Nephron progenitor cell (in vitro differentiated cells): ENCODE measurements at places on chromosomes 7 and 10.

GRCh38 chr10:130062976-130063375, 47.7 kb downstream of the C10orf143 start:
- DNase-seq, result no peak

DNA sequence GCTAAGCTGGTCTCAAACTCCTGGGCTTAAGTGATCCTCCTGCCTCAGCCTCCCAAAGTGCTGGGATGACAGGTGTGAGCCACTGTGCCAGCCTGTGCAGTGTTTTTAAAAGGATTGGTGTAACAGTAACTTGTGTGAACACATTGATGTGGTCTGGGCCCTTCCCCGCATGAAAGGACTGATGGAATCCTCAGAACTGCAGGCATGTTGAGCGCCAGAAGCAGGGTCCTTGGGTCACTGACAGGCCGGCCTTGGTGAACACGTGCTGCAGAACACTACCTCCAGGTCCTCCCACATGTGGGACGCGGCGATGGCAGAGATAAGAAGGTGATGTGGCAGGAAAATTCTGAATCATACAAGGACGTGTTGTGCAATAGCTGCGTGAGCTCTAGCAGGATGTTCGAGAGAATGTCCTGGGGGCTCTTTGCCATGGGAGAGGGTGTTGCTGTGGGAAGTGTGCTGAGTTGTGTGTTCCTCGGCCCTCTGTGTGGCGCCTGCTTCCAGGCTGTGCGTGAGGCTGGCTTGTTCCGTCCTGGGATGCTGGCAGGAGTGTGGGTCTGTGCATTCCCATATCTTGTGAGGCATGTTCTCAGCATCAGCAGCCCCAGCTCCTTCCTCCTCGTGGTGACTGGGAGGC, 68.2 kb downstream of the DNAJB6 start:
- DNase-seq, result no peak

DNA sequence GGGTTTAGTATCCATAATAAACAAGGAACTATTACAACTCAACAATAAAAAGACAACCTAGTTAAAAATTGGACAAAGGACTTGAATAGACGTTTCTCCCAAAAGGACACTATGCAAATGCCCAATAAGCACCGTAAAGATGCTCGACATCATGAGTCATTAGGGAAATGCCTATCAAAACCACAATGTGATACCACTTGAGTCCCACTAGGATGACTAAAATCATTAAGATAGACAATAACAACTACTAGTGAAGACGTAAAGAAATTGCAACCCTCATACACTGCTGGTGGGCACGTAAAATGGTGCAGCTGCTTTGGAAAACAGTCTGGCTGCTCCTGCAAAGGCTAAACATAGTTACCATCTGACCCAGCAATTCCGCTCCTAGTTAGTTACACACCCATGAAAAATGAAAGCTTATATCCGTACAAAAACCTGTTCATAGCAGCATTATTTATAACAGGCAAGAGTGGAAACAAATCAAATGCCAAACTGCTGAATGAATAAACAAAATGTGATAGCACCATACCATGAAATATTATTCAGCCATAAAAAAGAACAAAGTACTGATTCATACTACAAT, 17.3 kb downstream of the CCDC3 start:
- DNase-seq, result no peak

DNA sequence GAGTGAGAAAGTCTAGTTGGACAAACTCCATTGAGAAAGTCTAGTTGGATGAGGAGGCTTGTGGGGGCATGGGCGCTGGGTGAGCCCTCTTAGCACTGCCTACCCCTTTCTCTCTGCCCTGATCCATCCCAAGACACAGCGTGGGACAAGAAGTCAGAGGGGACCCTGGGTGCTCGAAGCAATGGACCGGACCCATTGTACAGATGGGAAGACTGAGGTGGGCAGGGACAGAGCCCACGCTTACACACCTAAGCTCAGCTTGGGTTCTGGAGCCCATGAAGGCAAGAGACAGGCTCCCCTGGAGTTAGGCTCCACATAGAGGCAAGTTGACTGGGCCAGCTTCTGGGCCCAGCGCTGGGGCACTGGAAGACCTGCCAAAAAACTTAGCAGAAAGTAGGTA, 126.8 kb upstream of the TNRC18 start:
- no peak for DNase-seq

GRCh38 chr7:79452495-79453265, 787 bp downstream of the MAGI2 start:
- peak; percentile 46 for DNase-seq

- peak; percentile 7 for DNase-seq
Observed at GRCh38 chr7:113828581-113828980, 90.2 kb downstream of the PPP1R3A start.

DNA sequence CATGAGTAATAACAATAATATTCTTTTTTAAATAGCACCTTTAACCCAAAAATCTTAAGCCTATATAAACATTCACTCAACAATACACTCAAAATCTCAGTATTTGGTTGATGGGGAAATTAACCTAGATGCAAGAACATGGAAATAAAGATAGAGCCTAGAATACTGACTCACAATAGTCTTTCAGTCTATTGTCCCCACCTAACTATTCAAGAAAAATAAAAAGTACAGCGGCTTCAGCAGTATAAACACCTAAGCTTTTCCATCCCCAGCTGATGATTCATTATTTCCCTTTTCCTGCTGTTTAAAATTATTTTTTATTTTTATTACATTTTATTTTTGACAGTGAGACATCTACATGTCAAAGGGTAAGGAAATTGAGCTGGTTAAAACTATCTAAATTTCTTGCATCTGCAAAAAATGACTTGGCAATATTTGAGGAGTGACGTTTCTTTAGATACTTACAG, 201.4 kb downstream of the FZD1 start:
- DNase-seq, result no peak

DNA sequence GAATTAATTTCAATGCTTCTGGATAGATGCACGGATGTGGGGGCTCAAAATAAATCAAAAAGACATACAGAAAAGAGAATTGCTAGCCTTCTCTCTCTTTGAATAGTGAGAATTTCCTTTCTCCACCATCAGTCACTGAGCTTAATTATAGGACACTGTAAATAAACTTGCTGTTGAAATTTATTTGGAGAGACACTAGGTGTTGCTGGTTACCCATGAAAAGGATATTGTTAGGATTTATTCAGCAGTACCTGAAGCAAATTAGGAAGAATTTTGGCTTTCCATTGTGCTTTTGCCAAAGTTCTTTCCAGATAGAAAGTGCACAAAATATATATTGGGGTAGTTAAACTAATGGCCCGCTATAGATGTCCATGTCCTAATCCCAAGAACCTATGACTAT, 27.6 kb downstream of the GCC1 start:
- no peak for DNase-seq

DNA sequence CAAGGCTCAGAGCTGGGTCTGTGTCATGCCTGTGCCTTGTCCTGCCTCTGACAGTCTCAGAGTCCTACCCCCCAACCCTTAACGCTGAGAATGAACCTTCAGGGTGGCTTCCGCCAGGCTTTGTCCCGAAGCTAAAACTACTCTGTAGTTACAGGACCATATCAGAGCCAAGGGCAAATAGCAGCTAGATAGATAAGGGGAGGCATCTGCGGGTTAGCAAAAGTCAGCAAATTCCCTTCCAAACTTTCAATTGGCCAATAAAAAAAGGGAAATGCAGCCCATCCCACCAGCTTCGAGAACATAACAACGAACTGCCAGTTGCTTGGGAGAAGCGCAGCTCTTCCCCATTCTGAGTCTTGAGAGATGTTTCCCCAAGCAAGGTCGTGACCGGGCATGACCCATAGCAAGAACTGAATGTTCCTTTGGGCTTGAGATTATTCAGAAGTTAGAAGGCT, 17.7 kb downstream of the CCL24 start:
- DNase-seq, result no peak

GRCh38 chr10:43683451-43684291, 35.0 kb upstream of the ZNF32 start:
- DNase-seq, result peak; percentile 26

- no peak for DNase-seq
Observed at GRCh38 chr10:60878224-60878623, 65.8 kb downstream of the RHOBTB1 start.

DNA sequence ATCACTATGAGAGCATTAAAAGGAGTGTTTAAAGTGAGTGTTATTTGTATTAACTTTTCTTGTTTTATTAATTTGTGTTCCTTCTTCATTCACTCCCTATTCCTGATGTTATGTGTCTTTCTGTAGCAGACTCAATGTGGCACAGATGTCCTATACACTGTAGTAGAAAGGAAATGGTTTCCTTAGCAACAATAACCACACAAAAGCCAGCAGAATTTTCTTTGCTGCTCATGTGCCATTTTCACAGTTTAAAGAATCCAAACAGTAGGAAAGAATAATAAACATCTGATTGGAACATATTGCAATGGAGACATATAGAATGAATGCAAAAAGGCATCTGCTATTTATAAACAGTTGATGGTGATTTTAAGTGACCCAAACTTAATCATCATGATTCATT, 763.6 kb downstream of the PHTF2 start:
- no peak for DNase-seq

DNA sequence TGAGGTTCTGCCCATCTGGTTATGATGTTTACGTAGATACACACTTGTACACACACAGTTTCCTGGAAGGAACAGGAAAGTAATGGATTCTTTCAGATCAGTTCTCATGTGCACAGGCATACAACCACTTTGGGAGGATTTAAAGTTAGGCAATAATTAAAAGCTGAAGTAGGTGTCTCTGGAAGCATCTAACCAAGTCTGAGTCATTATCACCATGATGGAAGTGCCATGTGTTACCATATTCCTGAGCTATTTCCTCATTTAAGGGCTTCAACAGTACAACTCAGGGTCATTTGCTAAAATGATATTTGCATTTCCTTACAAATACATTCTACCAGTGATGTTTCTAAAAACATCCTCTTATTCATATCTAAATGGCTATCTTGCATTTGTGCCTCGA, 41.4 kb upstream of the BET1 start:
- no peak for DNase-seq

DNA sequence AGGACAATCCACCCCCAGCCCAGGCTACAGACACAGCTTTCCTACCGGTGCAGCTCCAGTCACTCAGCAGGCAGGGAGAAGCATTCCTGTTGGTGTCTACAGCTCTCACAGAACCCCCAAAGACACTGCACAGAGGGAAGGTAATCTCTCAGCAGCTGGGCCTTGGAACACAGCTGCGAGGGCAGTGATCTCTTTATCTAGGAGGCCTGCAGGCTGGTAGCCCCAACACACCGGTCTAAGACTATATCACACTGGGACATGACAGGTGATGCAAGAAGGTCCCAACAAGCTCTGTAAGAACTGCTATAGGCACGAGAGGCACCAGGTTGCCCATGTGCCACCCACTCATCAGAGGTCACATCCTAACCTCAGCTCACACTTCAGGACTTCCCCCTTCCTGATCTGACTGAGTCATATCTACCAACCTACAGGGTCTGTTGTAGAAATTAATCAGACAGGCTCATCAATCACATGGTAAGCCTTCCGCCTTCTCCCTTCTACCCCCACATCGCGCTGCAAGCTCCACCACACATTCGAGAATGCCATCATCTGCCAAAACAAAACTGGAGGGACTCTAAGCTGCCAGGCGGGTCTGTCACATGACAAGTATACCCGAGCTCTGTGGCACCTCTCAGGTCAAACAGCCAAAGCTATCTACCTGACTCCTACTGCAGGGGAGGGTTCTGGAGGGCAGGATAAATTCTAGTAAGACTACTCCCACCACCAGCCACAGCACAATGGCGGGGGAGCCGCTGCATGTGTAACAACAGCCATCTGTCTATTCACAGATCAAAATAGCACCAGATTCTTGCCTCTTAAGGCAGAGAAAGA, 26.1 kb downstream of the FAM53B start:
- DNase-seq, result no peak

DNA sequence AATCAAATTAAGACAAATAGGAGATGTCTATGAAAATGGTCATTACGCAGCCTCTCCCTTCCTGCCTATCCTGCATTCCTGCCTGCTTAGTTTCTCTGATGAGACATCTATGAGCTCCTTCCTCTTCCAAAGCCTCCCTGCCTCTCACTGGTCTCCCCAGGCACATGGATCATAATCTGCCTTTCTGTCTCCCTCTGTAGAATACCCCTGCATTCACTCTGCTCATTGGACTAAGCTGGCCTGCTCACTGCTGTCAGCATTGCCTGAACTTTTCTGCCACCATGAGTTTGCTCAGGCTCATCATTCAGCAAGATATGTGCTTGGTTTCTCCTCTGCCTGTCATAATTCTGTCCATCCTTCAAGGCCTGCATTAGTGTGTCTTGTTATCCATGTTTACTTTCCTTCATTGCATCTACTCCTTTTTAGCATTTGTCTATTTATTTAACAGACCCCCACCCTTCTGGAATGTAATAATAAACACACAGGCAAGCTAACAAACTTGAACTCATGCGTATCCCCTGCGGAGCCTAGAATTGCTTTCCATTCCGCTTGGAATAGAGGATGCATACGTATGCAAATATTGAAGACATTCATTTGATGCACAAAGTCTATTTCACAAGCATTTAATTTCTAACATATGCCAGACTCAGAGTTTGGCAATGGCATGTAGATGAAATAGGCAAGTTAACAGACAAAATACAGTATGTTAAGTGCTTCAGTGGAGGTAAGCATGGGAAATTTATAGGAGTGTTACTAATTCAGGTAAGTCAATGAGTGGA, 88.3 kb downstream of the PTPRZ1 start:
- DNase-seq, result no peak

DNA sequence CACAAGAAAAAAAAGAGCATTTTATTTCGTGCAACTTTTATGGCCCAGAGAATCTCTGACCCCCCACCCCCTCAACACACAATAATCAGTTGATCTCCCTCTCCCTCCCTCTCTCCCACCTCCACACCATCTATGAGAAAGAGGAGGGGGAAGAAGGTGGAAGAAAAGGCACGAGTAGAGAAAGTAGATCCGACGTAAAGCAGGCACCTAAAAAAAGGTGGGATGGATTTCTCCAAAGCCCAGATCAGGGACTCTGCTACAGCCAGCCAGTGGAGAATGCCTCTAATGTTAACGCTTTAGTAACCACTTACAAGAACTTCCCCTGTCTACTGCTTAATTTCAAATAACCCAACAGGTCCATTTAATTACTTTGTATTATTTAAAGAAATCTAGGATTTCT, 24.4 kb downstream of the KMT2C start:
- no peak for DNase-seq

- DNase-seq, result peak; percentile 0
Observed at GRCh38 chr10:132710036-132710686, 75.8 kb downstream of the NKX6-2 start.

GRCh38 chr7:128404886-128405470, 4.8 kb downstream of the IMPDH1 start:
- DNase-seq, result no peak

GRCh38 chr10:90023950-90024349, 322.6 kb downstream of the KIF20B start:
- DNase-seq, result no peak

DNA sequence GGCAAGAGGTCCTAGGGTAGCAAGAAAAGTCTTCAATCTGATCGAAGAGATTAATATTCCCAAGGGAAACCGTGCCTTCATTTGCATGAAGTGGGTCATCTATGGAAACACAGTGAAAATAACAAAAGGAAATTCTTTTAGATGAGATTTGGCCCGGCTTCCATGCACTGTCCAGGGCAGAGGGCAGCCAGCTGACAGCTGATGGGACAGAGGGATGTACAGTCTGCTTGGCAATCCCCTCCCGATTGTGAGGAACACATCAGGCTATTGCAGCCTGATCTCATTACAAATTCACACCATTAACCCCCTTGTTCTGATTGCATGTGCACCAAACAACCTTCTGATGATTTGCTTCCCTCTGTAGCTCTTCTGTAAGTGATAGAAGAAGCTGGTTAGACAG, 105.3 kb downstream of the FRMD4A start:
- DNase-seq, result no peak
